ENCODE measurements at places on chromosomes 3 and 15.

DNA sequence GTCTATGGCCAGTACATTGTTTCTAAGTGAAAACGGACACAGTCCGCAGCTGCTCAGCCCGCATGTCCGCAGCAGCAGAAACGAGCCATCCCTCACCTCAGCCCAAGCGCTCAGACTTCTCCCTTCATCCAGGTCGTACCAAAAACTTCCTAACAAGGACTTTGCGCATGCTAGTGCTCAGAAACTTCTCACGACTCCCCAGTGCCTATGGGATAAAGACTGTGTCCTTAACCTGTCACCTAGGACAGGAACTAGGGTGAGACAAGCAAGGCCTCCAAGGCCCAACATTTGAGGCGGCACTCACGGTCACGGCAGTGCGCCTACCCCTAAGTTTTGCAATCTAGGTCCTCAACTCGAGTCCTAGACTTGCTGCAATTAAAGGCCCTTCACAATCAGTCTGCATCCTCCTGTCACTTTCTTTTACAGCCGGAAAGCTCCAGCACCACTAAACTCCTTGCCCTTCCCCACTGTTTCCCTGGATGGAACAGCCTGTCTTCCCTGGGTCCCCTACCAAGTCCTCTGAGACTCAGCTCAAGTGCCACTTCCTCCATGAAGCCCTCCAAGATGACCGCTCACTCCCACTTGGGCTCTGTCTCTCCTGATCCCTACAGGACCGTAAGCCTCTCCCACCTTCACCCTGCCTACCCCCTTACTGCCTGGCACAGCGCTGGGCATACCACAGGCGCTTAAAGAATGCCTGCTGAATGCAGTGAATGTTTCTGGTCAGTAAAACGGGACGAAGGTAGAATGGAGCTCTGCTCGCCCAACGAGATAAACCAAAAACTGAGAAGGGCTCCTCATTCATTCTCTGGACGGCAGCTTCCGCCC is 1.2 kb downstream of the CLN6 start:
- no peaks in the 10 kb centered on the region for H3K27me3 ChIP-seq
- no peak overlapping the region for H3K27ac ChIP-seq
- H3K4me3 ChIP-seq = peak overlapping the region; percentile 88
- no peaks in the 10 kb centered on the region for H3K36me3 ChIP-seq

- DNase-seq = no peak
- H3K27me3 ChIP-seq = no peaks in the 10 kb centered on the region
- H3K27ac ChIP-seq = no peak overlapping the region
- H3K36me3 ChIP-seq = peaks cover 23% of the 10 kb centered on the region
- peaks cover 5% of the 10 kb centered on the region for H3K4me1 ChIP-seq
Measured at GRCh38 chr3:125512135-125512920, 7.7 kb downstream of the SNX4 start.

GRCh38 chr15:26325495-26325894 is 447.4 kb downstream of the GABRB3 start:
- no peaks in the 10 kb centered on the region for H3K36me3 ChIP-seq
- no peaks in the 10 kb centered on the region for H3K4me1 ChIP-seq
- H3K4me3 ChIP-seq = no peak overlapping the region
- no peak overlapping the region for H3K27ac ChIP-seq

DNA sequence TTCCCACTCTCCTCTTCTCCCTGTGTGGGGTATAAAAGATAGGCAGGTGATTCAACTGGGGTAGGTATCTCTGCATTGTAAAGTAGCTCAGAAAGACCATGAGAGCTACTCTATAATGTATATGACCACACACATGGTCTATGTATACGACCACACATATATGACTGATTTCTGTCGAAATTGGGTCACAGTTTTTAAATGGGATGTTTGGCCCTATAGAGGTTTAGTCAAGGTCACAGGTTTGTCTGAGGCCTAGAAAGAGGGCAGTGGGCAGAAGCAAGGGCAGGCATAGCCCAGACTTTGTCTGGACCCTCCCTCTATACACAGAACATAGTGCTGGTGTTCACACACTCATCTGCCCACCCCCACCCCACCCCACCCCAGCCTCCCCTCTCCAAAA is 4.4 kb downstream of the LAMP3 start:
- no peak overlapping the region for H3K27ac ChIP-seq
- DNase-seq = no peak
- H3K27me3 ChIP-seq = no peaks in the 10 kb centered on the region
- H3K36me3 ChIP-seq = no peaks in the 10 kb centered on the region
- H3K4me3 ChIP-seq = no peak overlapping the region
- peaks cover 15% of the 10 kb centered on the region for H3K4me1 ChIP-seq

DNA sequence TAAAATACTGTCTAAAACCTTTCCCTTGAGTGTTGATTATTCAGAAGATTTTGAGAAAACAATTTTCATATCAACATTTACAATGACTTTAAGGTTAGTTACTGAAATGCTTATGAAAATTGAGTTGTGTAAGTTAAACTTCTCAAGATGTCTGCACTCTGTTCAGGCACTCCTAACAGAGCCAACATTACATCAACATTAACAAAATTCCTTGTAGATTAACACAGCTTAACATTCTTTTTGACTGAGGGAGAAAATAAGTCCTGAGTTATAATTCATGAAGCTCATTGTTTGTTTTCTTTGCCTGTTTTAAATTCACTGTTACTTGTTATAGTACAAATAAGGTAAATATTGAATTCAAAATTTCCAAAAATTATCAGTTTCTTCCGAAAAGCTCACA is 9.0 kb downstream of the ACKR4 start:
- peaks cover 16% of the 10 kb centered on the region for H3K36me3 ChIP-seq
- no peaks in the 10 kb centered on the region for H3K4me1 ChIP-seq
- H3K4me3 ChIP-seq = no peak overlapping the region
- H3K27ac ChIP-seq = no peak overlapping the region
- no peak for DNase-seq

- H3K27ac ChIP-seq = no peak overlapping the region
- no peaks in the 10 kb centered on the region for H3K36me3 ChIP-seq
- no peaks in the 10 kb centered on the region for H3K4me1 ChIP-seq
Measured at GRCh38 chr15:26460165-26460564, 312.7 kb downstream of the GABRB3 start.

GRCh38 chr3:24410860-24411259 is 83.8 kb downstream of the THRB start:
- no peaks in the 10 kb centered on the region for H3K27me3 ChIP-seq
- DNase-seq = no peak
- H3K27ac ChIP-seq = no peak overlapping the region
- H3K4me1 ChIP-seq = no peaks in the 10 kb centered on the region
- no peak overlapping the region for H3K4me3 ChIP-seq

GRCh38 chr3:44120721-44121582 is 120.7 kb upstream of the TOPAZ1 start:
- no peak for DNase-seq
- H3K4me1 ChIP-seq = no peaks in the 10 kb centered on the region
- no peaks in the 10 kb centered on the region for H3K36me3 ChIP-seq
- no peak overlapping the region for H3K4me3 ChIP-seq
- no peak overlapping the region for H3K27ac ChIP-seq

- H3K36me3 ChIP-seq = no peaks in the 10 kb centered on the region
- no peaks in the 10 kb centered on the region for H3K27me3 ChIP-seq
- no peak overlapping the region for H3K4me3 ChIP-seq
- no peak overlapping the region for H3K27ac ChIP-seq
Measured at GRCh38 chr15:41857316-41857715, 18.7 kb downstream of the PLA2G4B start.

- no peak for DNase-seq
- no peaks in the 10 kb centered on the region for H3K4me1 ChIP-seq
- no peaks in the 10 kb centered on the region for H3K36me3 ChIP-seq
- no peak overlapping the region for H3K27ac ChIP-seq
- no peaks in the 10 kb centered on the region for H3K27me3 ChIP-seq
Measured at GRCh38 chr3:193330555-193331204, 47.9 kb downstream of the ATP13A5 start.

- H3K4me1 ChIP-seq = peaks cover 4% of the 10 kb centered on the region
- DNase-seq = no peak
- H3K27me3 ChIP-seq = peaks cover 14% of the 10 kb centered on the region
- H3K4me3 ChIP-seq = no peak overlapping the region
Measured at GRCh38 chr3:184496933-184497332, 64.7 kb upstream of the EPHB3 start.

DNA sequence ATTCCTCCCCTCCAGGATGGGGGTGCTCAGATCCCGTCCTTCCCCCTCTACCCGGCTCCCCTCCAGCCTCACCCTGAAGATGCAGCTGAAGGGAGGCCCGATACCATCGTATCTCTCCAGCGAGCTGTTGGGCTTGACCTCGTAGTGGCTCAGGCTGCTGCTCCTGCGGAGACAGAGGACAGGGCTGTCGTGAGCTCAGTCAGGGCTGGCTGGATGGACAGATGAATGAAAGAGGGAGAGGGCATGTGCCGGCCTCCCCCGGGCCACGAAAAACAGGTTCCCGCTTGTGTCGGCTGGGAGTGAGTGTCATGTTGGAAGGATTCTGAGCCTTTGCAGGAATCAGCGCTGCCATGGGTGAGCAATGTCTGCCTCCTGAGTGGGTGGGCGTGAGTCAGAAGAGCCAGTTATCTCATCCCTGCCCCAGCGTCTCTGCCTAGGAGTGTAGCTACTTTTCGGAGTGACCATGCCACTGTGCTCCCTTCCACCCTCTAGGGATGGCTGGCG is 35.2 kb downstream of the FEM1B start:
- H3K27ac ChIP-seq = no peak overlapping the region
- H3K4me3 ChIP-seq = no peak overlapping the region
- H3K27me3 ChIP-seq = no peaks in the 10 kb centered on the region
- H3K4me1 ChIP-seq = no peaks in the 10 kb centered on the region

GRCh38 chr15:27457766-27458165 is 486.8 kb downstream of the GABRG3 start:
- H3K27ac ChIP-seq = no peak overlapping the region
- H3K4me1 ChIP-seq = no peaks in the 10 kb centered on the region
- H3K4me3 ChIP-seq = no peak overlapping the region

- H3K4me3 ChIP-seq = no peak overlapping the region
- no peaks in the 10 kb centered on the region for H3K4me1 ChIP-seq
- no peaks in the 10 kb centered on the region for H3K36me3 ChIP-seq
Measured at GRCh38 chr15:62497356-62497755, 332.3 kb upstream of the C2CD4B start.

DNA sequence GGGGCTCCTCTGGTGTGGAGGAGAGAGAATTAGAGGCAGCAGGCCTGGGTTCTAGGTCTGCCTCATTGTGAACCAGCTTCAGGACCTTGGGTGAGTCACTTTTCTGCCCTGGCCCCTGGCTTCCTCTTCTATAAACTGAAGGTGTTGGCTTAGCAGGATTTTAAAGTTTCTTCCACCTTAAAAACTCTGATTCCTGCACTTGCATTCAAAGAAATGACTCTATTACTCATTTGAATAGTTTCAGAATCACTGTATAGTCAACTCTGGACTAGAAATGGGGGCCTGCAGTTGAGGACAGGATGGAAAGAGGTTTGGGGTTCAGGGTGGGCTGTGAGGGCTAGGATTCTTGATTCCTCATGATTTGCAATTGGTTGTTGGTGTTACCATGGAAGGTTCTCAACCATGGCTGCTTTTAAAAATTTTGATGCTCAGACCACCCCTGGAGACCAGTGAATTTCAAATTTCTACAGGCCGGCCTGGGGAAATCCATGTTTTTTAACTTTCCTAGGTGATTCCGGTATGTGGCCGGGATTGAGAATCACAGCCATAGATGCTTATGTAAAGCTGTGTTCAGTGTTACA is 19.9 kb downstream of the SMAD3 start:
- H3K27me3 ChIP-seq = no peaks in the 10 kb centered on the region
- peaks cover 3% of the 10 kb centered on the region for H3K36me3 ChIP-seq
- peak; percentile 54 for DNase-seq
- H3K4me1 ChIP-seq = peaks cover 100% of the 10 kb centered on the region
- H3K4me3 ChIP-seq = no peak overlapping the region

- no peak for DNase-seq
- H3K27me3 ChIP-seq = no peaks in the 10 kb centered on the region
- no peak overlapping the region for H3K27ac ChIP-seq
- H3K4me3 ChIP-seq = no peak overlapping the region
Measured at GRCh38 chr15:89098281-89098680, 10.0 kb downstream of the ABHD2 start.

DNA sequence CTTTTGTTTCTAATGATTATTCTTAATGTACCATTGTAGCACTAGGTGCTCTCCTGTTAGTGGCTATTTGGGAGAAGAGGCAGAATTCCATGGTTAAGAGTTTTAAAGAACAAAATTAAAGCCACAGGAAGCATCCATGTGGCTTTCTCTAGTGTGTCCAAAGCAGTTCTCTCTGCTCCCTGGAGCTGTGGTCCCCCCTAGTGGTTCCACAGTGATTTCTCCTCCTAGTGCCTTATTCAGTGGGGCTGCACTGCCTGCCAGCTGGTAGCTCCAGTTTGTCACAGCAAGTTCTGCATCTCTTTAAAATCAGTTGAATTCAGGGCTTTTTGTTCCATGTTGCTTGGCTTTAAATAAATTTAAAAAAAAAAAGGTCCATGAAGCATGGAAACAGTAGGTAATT is 39.6 kb upstream of the FAM98B start:
- DNase-seq = no peak
- H3K27ac ChIP-seq = no peak overlapping the region
- no peak overlapping the region for H3K4me3 ChIP-seq
- no peaks in the 10 kb centered on the region for H3K4me1 ChIP-seq
- no peaks in the 10 kb centered on the region for H3K36me3 ChIP-seq

GRCh38 chr3:49733551-49733950 is 9.8 kb upstream of the GMPPB start:
- H3K27me3 ChIP-seq = no peaks in the 10 kb centered on the region
- peaks cover 70% of the 10 kb centered on the region for H3K36me3 ChIP-seq
- no peak overlapping the region for H3K27ac ChIP-seq
- DNase-seq = no peak

DNA sequence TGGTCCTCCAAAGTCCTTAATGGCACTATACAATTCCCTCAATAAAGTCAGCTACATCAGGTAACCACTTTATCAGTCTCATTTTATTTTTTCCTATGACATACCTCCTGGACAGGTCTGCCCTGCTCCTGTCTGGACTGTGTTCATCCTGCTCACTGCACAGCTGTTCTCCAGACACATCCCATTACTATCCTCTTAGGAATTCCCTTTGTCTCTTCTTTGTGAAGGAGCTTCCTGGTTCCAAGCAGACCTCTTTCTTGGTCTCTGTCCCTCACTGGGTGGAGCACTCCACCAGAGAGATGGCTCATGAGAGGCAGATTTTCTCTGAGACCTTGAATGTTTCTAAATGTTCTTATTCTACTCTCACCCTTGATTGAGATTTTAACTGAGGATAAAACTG is 60.1 kb downstream of the KY start:
- peaks cover 5% of the 10 kb centered on the region for H3K27me3 ChIP-seq
- H3K4me1 ChIP-seq = no peaks in the 10 kb centered on the region
- no peaks in the 10 kb centered on the region for H3K36me3 ChIP-seq
- H3K4me3 ChIP-seq = no peak overlapping the region
- no peak overlapping the region for H3K27ac ChIP-seq

DNA sequence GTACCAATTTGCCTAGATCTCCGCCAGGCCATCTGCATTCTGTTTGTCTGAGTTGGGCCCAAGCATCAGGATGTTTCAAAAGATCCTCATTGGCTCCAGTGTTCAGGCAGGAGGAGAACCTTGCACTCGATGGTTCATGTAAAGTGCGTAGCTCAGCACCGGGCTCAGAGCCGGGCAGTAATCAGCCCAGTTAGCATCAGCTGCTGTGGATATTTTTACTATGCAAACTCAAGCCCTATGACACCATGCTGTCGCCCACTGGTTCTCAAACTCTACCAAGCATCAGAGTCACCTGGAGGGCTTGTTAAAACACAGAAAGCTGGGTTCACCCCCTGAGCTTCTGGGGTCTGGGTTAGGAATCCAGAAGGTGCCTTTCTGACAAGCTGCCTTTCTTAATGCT is 310.8 kb downstream of the SHQ1 start:
- H3K36me3 ChIP-seq = no peaks in the 10 kb centered on the region
- H3K4me3 ChIP-seq = no peak overlapping the region
- no peak for DNase-seq
- no peak overlapping the region for H3K27ac ChIP-seq
- H3K27me3 ChIP-seq = no peaks in the 10 kb centered on the region

- H3K4me1 ChIP-seq = no peaks in the 10 kb centered on the region
- no peak overlapping the region for H3K4me3 ChIP-seq
- no peaks in the 10 kb centered on the region for H3K27me3 ChIP-seq
- H3K36me3 ChIP-seq = peaks cover 62% of the 10 kb centered on the region
Measured at GRCh38 chr3:52347716-52348635, 31.9 kb downstream of the DNAH1 start.
